ENCODE measurements at places on chromosomes 6 and 20.

DNA sequence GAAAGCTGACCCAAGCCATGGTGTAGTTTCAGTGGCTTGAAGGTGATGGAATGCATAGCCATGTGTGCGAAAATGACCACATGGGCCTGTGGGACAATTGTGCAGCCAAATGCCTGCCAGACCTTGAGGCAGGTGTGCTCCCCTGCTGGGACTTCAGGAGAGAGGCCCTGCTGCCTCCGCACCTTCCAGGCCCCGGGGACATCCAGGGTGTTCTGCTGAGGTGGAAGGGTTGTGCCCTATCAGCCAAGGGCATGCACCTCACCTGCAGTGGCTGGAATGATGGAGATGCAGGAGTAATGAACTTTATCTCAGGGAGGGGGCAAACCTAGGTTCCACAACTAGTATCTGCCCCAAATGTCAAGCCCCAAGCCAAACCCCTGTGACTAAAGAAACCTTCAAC lies 44.0 kb downstream of the PRND start:
- DNase-seq, result no peak

- no peak for DNase-seq
Measured at GRCh38 chr20:44956410-44956809, 3.8 kb downstream of the TOMM34 start.

GRCh38 chr6:106748547-106749207 lies 119.3 kb downstream of the QRSL1 start:
- no peak for DNase-seq

- DNase-seq, result no peak
Measured at GRCh38 chr6:11357285-11357684, 124.8 kb upstream of the NEDD9 start.
